ENCODE measurements at places on chromosomes 2 and 18.

DNA sequence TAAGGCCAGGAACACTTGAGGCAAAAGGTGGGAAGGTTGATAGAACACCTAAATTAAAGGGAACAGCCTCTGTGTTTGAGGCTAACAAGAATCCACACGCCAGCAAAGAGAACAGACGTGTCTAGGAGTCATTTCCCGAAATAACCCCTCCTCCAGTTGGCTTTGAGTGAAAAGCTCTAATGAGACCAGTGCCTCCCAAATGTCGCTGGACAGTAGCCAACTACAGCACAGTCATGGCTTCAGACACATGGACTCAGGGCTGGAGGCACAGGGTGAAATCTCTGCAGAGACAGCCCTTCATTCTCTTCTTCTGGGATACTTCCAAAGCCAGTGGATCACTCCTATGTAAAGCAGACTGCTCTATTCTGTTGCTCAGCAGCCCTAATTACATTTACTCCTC is 49.6 kb downstream of the SOWAHC start:
- no peak for DNase-seq

- DNase-seq, result peak; percentile 72
Measured at GRCh38 chr18:809985-810642, 1.9 kb downstream of the YES1 start.

DNA sequence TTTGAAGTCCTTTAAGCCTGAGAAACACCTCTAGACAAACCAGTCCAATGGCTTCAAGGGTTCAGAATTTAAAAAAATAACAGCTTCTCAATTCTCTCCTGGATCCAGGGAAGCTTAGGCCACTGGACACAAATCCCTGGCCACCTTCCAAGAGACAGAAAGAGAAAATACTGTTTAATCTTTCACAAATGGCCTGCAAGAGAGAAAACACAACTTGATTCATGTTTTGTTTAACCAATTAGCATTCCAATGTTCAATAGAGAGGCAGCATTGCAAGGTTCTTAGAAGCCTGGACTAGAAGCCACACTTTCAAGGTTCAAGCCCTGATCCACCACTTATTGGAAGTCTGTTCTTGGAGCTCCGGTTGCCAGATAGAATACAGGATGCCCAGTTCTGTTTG is 109.0 kb upstream of the PARD3B start:
- DNase-seq, result no peak

- DNase-seq, result peak; percentile 25
Measured at GRCh38 chr2:42314892-42315468, 46.0 kb downstream of the COX7A2L start.

GRCh38 chr2:235545339-235546150 is 51.7 kb downstream of the AGAP1 start:
- DNase-seq, result no peak

DNA sequence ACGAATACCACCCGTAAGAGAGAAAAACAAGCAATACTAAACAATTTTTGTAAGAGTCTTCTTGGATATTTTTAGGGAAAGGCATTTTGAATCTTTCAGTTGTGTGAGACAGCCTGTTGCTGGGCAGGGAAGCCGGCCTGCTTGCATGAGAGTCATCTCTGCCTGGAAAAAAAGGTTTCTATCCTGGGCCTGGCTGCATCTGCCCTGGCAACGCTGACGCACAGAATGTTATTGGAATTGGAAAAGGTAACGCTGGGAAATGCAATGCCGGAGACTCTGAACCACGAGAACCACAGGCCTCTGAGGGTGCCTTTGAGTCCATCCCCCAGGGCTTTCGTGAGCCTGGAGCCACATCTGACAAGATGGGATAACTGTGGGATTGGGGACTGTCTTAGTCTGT is 17.9 kb upstream of the NPAS2 start:
- no peak for DNase-seq

DNA sequence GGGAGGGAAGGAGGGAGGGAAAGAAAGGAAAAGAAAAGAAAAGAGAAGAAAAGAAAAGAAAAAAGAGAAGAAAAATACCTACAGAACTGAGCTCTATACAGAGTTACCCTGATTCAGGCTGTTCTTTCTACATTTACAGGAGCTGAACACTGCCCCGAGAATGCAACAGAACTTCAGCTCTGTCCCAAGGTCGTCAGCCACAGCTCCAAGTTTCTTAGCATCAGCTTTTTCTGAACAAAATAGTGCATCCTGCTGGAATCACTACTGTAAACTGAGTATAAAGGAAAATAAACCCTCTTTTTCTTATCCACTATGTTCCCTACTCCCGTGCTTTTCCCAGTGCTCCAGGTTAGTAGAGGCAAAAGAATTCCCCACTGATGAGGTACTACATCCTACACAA is 4.7 kb upstream of the PPP4R1 start:
- no peak for DNase-seq

DNA sequence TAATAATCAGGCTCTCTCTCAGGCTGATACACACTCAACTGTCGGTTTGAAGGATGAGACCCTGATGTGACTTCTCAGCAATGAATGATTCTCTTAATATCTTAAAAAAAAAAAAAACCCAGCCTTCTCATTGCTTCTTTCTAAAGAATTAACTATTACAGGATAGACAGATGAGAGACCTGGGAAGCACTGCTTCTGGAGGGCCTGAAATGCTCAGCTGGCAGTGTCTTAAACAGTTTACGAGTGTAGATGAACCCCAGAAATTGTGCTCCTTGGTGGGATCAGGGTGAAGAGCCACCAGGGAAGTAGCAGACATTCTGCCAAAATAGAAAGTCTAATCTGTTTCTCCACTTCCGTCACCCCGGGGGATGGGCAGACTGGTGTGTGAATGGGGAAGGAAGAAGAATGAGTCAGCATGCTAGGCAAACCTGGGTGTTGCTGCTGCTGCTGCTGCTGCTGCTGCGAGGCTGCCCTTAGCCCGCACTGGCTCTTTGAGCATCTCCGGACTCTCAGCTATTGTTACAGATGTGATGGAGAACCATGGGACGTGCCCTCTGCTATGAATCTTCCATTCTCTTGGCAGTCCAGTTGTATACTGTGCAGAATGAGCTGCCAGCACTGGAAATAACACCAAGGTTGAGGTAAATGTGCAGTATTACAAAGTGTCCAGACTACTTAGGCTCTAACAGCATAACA is 158.4 kb downstream of the SETBP1 start:
- peak; percentile 88 for DNase-seq

DNA sequence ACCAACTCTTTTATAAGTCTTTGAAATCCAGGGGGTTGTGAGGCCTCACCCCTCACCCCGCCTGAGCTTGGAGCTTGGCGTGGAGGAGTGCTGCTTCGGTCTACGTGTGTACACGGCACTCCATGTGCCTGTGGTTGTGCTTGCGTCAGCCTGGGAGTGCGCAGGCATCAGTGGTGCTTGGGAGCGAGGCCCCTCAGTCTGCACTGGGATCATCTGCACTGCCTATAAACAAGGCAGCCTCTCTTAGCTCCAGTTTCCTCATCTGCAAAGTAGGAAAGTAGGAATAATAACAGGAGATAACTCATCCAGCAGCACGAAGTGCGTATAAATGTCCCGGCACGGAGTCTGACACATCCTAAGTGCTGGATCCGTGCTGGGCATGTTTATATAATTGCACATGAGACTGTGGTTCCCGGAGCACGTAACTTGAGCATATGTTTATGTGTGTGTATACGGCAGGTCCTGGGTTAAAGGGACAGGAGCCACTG is 1.2 kb downstream of the GYPC start:
- peak; percentile 73 for DNase-seq

Measured in activated CD4-positive, alpha-beta T cell treated with anti-CD3 and anti-CD28 coated beads, Interleukin-10, Interleukin-2, amounts not matched to agents 100 ng/mL and 50 ng/mL, durations not matched to agents 16 hours and 8 hours (primary cell).